Cardiac muscle cell (in vitro differentiated cells and primary cell): ENCODE measurements at places on chromosomes 16 and 17.

GRCh38 chr16:49757559-49758069, 98.3 kb downstream of the ZNF423 start:
- no peak for DNase-seq

- no peak for DNase-seq
Measured at GRCh38 chr17:3043737-3044365, 19.6 kb downstream of the OR1D5 start.

- DNase-seq: no peak
Measured at GRCh38 chr16:69085032-69085695, 20.3 kb upstream of the HAS3 start.

GRCh38 chr17:45077643-45078042, 16.5 kb downstream of the NMT1 start:
- no peak for DNase-seq

DNA sequence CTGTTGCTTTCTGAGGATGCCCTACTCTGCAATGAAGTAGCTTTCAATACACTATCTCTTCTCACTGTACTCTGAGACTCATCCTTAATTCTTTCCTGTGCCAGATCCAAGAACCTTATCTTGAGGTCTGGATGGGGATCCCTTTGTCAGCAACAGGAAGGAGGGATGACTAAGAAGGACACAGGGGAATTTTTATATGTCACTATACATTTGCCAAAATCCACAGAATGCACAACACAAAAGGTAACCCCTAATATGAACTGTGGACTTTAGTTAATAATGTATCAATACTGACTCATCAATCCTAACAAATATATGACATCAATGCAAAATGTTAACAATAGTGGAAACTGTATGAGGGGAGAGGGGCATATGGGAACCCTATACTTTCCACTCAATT, 4.7 kb upstream of the RBBP6 start:
- no peak for DNase-seq

DNA sequence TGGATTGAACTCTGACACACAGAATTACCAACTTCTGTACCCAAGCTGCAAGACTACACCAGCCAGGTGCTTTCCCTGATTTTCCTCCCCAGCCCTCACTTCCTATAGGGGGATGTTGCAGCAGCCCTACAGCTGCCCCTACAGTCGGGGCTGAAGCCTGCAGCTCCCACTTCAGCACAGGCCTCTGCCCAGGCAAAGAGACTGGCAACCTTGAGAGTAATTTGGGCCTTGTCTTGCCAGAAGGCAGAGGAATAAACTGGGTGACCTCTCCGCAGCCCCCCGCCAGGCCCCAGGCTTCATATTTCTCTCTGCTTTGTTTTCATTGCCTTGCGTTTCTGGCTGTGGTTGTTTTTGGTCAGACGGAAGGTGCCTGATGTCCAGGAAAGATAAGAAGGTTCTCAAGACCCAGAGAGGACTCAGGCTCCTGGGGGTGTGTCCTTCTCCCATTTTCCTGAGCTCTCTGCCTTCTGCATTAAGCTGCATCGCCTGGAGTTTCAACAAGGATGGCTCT, 32.0 kb downstream of the SLC6A4 start:
- DNase-seq: no peak

- peak; percentile 54 for DNase-seq
Measured at GRCh38 chr17:21129023-21129681, 2.4 kb downstream of the DHRS7B start.

GRCh38 chr16:67447508-67448076, 16.7 kb downstream of the HSD11B2 start:
- DNase-seq: no peak

GRCh38 chr17:37650419-37651003, 7.3 kb upstream of the DDX52 start:
- peak; percentile 59 for DNase-seq

GRCh38 chr17:740240-741017, 8.0 kb downstream of the TLCD3A start:
- no peak for DNase-seq

DNA sequence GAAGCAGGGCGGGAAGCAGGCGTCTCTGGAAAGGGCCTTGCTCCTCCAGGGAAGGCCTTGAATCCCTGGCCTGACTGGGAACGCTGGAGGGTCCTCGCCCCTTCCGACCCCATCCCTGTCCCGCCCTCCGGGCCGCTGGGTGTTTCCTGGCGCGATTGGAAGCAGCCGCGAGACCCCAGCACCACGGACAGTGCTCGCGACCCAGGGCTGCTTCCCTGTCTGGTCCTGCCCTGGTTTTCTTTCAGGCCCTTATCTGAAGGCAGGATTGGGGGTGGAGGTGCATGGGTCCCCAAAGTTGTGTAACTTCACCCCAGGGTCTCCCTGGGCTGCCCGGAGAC, 2.1 kb downstream of the MGAT5B start:
- peak; percentile 17 for DNase-seq

GRCh38 chr16:56409195-56409594, 16.1 kb downstream of the AMFR start:
- no peak for DNase-seq

- no peak for DNase-seq
Measured at GRCh38 chr16:68088130-68088972, 3.2 kb downstream of the NFATC3 start.

GRCh38 chr17:35796942-35797341, 1.5 kb upstream of the MMP28 start:
- no peak for DNase-seq

DNA sequence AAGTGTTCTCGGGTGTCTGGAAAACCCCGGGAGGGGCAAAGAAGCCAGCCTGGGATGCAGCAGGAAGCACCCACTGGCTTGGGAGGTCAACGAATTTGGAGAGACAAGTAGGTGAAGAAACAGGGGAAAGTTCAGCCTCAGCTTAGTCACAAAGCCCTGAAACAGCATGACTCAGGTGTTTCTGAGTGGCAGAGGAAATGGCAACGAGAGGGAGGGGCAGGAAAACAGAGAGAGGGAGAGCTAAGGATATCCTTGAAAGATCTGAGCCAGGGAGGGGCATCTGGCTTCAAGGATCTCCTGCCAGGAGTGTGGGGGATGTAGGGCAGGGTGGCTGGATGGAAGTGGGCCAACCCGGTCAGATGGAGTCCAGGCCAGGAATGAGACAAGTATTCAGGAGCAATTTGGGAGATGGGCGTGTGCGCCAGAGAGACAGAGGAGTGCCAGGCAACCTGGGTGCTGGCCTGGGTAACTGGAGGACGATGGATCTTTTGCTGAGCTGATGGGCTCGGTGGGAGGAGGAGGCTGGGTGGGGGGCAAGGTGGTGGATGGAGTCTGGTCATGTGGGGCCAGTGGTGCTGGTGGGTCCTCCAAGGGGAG, 27.2 kb downstream of the ABCC3 start:
- DNase-seq: peak; percentile 84

DNA sequence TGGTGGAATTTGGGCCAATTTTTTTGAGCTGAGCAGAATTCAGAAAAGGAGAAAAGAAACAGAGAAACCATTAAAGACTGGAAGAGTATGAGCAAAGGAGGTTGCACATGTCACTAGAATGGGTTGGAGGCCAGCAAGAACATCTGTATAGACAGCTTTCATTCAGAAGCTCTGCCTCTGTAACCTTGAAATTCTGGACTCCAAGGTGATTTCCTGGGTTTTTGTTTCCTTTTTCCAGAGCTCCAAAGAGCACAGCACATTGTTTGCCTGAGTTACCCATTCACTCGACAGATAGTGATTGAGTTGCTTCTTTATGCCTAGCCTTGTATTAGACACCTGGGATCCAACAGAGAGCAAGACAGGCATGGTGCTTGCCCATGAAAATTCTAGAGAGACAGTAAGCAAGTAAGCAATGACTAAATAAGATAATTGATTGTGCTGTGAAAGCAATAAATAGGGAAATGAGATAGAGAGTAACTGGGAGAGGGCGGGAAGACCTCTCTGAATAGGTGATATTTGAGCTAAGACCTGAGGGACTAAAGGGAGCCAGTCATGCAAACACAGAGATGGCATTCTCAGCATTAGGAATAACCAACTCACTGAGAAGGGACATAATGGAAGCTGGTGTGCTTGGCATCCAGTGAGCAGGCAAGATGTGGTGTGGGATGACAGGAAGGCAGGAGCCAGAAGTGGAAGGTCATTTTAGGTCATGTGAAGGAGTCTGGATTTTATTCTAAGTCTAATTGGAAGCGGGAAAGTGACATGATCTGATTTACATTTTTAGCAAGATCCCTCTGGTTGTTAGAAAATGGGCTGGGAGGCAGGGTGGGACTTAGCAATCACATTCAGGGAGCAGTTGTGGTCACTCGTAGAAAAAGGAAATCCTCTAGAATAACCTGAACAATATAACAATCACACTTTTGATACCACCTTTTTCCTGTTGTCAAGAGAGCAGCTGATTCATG, 197.5 kb downstream of the HS3ST3A1 start:
- DNase-seq: no peak
